Umbilical cord (tissue), 2 donors: ENCODE measurements at places on chromosomes 7 and 10. TPM values are rescaled to one million over a fixed set of nuclear protein-coding genes. Genes with fewer than 3 reads are reported as not detected.

OPN1SW gene
- total RNA-seq: not detected

SRRM3 gene
- 3.1 TPM for total RNA-seq

GRCh38 chr7:137606061-137606674, 240.6 kb downstream of the DGKI start:
- DNase-seq: peak; percentile 72

DNA sequence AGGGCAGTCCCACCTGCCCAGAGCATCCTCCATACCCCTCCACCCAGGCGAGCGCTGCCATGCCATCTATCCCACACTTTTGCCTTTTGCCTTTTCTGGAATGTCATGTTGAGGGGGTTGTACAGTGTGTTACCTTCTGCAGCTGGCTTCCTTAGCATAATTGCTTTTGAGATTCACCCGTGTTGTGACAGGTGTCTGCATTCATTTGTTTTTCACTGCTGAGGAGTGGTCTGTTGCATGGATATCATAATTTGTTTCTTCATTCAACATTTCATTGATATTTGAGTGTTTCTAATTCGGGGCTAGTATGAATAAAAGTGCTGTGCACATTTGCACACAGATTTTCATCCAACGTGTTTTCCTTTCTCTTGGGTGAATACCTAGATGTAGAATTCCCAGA, 353.9 kb downstream of the PAXIP1 start:
- DNase-seq: no peak
